ENCODE measurements at places on chromosomes 16 and 17.
A peak's percentile ranks its signal among the peaks of the same experiment; 100 is the strongest.

GRCh38 chr17:6660805-6661463 lies 9.4 kb downstream of the C17orf100 start:
- peak overlapping the region; percentile 3 for H3K4me3 ChIP-seq
- no peak for DNase-seq
- peak overlapping the region; percentile 5 for H3K27ac ChIP-seq
- peaks cover 4% of the 10 kb centered on the region for H3K36me3 ChIP-seq
- H3K27me3 ChIP-seq: peaks cover 13% of the 10 kb centered on the region
- peaks cover 21% of the 10 kb centered on the region for H3K4me1 ChIP-seq

DNA sequence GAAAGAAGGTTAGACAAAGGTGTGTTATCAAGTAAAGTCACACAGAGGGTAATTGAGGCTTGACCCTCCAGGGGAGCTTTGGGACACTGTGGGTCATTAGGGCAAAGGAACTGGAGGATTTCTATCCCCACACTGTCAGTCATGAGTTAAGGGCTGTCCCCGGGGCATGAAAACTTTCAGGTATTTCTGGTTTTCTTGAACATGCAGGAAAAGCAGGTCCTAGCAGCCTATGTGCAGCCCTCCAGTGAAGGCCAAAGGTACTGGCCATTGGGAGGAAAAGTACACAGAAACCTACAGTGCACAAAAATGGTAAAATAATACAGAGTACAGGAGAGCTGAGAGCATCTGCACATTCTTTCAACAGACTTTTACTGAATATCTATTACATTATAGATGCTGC lies 44.4 kb upstream of the SCNN1B start:
- peaks cover 24% of the 10 kb centered on the region for H3K27me3 ChIP-seq
- no peaks in the 10 kb centered on the region for H3K4me1 ChIP-seq

- peaks cover 28% of the 10 kb centered on the region for H3K4me1 ChIP-seq
- H3K4me3 ChIP-seq: peak overlapping the region; percentile 89
- peak; percentile 90 for DNase-seq
- H3K36me3 ChIP-seq: peaks cover 29% of the 10 kb centered on the region
- H3K27ac ChIP-seq: peak overlapping the region; percentile 100
Measured at GRCh38 chr17:75785016-75785890, 647 bp downstream of the UNK start.

- H3K4me3 ChIP-seq: no peak overlapping the region
- no peak overlapping the region for H3K27ac ChIP-seq
Measured at GRCh38 chr16:58487566-58488351, 12.2 kb upstream of the NDRG4 start.

DNA sequence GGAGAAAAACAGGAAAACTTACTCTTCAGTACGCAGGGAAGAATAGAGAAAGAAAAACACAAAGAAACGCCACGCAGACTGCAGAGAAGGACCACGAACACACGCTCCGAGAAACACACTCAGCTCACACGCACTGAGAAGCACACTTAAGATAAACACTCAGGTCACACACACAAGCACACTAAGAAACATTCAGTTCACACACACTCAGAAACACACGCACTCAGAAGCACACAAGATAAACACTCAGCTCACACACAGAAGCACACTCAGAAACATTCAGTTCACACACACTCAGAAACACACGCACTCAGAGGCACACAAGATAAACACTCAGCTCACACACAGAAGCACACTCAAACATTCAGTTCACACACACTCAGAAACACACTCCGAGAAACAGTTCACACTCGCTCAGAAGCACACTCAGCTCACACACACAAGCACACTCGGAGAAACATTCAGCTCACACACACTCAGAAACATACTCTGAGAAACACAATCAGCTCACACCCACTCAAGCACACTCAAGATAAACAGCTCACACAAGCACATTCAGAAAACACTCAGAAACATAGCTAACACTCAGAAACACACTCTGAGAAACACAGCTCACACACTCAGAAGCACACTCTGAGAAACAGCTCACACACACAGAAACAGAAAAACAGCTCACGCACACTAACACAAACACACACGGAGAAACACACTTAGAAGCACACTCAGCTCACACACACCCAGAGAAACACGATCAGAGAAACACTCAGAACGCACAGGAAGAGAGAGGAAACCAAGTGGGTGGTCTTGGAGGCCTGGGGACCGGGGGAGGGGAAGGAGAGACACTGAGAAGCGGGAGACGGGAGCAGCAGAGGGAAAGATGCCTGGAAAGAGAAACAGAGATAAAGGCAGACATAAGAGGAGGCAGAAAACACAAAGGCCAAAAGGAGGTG lies 908 bp downstream of the TMEM98 start:
- no peak for DNase-seq
- no peaks in the 10 kb centered on the region for H3K4me1 ChIP-seq
- peaks cover 47% of the 10 kb centered on the region for H3K27me3 ChIP-seq
- H3K36me3 ChIP-seq: no peaks in the 10 kb centered on the region
- H3K4me3 ChIP-seq: no peak overlapping the region

DNA sequence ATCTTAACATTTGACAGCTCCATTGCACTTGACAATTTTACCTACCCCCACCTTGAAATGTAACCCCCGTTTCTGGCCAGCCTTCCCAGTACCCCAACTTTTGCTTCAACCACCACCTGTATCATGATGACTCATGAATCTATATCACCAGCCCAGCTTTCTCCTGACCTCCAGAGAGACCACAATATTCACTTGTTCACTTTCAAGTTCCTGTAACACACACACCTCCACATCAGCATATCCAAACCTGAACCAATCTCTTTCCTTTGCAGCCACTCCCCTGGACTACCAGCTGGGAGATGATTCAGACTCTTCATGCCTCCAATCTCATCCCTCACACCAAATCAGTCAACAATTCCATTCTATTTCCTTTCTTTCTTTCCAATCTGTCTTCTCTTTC lies 8.0 kb downstream of the SMG6 start:
- no peak overlapping the region for H3K27ac ChIP-seq
- H3K4me3 ChIP-seq: no peak overlapping the region
- H3K4me1 ChIP-seq: peaks cover 35% of the 10 kb centered on the region
- no peak for DNase-seq

DNA sequence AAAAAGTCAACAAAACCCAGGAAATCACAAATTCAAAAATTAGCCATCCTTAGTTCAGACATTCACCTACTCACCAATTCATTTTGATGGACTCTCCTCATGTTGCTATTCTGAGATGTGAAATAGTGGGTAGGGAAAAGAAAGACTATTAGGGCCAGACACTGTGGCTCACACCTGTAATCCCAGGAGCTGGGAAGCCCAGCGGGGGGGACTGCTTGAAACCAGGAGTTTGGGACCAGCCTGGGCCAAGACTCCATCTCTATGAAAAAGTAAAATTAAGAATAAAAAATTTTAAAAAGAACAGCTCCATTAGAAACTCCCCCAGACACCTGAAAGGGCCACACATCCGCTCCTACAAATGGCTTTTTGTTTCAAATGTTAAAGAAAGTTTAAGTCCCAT lies 21.4 kb downstream of the UBE2O start:
- H3K36me3 ChIP-seq: peaks cover 7% of the 10 kb centered on the region
- no peak for DNase-seq
- H3K4me3 ChIP-seq: no peak overlapping the region

- peak overlapping the region; percentile 75 for H3K4me3 ChIP-seq
- peaks cover 3% of the 10 kb centered on the region for H3K36me3 ChIP-seq
- peaks cover 16% of the 10 kb centered on the region for H3K4me1 ChIP-seq
- DNase-seq: no peak
- H3K27ac ChIP-seq: peak overlapping the region; percentile 67
Measured at GRCh38 chr16:30805056-30805369, 18.0 kb upstream of the ZNF629 start.

GRCh38 chr16:66563574-66564334 lies 2.5 kb upstream of the CMTM1 start:
- DNase-seq: no peak
- peaks cover 48% of the 10 kb centered on the region for H3K36me3 ChIP-seq
- peaks cover 60% of the 10 kb centered on the region for H3K4me1 ChIP-seq
- H3K4me3 ChIP-seq: peak overlapping the region; percentile 67

Data from effector memory CD8-positive, alpha-beta T cell (primary cell).